D721Med (cell line): ENCODE measurements at places on chromosomes 5 and 9.

DNA sequence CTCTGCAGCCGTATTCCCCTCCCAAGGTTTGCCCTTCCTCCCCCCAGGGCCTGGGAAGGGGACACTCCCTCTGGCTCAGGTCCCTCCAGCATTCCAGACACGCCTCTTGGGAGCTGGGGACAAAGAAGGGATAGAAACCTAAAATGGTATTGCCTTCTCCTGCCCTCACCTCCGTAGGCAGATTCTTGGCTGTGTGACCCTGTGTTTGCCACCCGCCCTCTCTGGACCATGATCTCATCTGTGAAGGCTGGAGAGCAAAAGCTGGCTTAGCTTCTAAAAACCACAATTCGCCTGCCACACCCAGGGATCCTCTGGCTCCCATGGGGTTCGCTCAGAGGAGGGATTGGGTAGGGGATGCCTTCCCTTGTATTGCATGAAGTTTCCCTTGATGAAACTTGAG is 7.7 kb downstream of the AQP3 start:
- DNase-seq = no peak

DNA sequence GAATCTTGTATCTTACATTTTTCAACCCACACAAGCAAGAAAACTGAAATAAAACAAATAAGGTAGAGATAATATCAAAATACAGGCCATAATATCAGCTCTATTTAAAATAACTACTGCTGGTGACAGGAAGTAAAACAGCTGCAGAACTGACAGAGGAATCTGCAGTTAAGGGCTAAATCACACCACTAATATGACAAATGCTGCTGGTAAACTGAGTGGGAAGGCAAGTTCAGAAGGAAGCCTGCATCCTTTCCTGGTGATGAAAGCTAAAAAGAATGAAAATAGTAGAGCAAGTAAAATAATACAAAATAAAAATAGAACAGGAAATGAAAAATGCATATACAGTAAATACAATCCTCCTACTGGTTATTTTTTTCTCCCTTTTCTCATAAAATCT is 1293.7 kb upstream of the C9orf72 start:
- no peak for DNase-seq

GRCh38 chr5:16744164-16744880 is 127.5 kb upstream of the RETREG1 start:
- DNase-seq = no peak

- DNase-seq = no peak
These were observed 83.5 kb downstream of the SLC1A1 start for GRCh38 chr9:4573634-4574389.

DNA sequence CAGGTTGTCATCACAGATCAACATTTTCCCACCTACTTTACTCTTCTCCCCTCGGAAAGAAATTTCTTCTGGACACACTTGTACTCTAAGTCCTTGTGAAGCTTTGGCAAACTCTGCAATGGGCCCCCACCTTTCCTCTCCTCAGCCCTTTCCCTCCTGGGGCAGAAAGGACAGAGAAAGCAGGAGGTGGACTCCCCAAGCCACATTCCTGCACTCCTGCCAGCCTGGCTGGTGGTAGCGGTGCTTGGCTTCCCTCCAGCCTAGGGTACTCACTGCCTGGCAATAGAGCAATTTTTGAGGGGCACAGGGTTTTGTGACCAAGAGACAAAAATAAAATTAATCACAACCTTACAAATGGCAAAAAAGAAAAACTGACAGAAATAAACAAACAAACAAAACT is 451.4 kb downstream of the ZSWIM6 start:
- DNase-seq = no peak

GRCh38 chr5:172123269-172123692 is 64.7 kb downstream of the STK10 start:
- no peak for DNase-seq

DNA sequence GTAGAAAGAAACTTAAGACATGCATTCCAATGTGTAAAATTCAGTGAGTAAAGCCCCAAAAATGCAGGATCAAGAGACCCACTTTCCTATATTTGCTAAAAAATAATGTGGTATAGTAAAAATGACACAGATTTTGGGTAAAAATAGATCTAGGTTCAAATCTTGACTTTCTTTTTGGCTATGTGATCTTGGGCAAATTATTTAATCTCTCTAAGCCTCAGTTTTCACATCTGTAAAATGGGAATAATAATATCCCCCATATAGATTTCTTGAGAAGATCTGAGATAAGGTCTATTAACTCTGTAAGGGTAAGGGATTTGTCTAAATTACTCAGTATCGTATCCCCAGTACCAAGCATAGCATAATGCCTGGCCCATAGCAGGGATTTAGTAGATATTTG is 172.3 kb downstream of the CARTPT start:
- DNase-seq = no peak

- DNase-seq = no peak
These were observed 85.5 kb downstream of the TEK start for GRCh38 chr9:27194401-27195091.

GRCh38 chr9:89955626-89956025 is 350.8 kb downstream of the GADD45G start:
- DNase-seq = no peak

GRCh38 chr5:54421976-54422375 is 33.5 kb upstream of the HSPB3 start:
- no peak for DNase-seq

- DNase-seq = no peak
These were observed 77.8 kb upstream of the TARS1 start for GRCh38 chr5:33362915-33363314.

DNA sequence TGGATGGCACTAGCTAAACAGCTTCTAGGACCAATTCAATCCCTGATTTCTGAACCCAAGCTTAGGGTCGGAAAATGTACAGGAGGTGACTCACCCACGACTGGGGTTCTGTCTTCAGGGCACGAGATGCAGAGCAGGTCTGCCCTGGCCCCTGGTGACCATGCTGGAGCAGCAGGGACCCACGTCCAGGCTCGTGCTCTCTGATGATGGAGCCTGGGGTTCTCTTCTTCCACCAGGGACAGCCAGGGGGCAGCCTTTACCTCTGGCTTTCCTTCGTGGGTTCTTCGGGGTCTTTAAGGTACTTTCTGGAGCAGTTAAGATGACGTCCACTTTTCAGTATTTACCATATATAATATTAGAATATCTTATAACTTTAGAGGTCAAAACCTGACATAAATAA is 2.1 kb downstream of the CFAP77 start:
- no peak for DNase-seq

DNA sequence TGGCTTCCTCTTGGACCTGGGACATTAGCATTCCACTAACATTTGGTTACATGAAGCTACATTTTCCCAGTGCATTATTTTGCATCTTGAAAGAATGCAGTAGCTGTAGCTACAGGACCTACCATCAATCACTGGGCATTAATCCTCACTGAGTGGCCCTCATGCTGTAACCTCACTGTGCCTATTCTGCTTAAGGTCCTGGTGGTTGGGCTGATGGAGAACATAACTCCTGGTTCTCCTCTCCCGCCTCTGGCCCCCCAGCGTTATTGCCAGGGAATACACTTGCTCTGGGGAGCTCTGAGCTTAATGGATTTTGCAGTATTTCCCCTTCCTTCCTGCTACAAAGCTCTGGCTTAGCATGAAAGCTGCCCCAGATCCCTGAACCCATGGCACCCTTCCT is 111.5 kb upstream of the EQTN start:
- DNase-seq = no peak

GRCh38 chr9:134568811-134569210 is 72.8 kb upstream of the COL5A1 start:
- DNase-seq = no peak

- DNase-seq = no peak
These were observed 20.9 kb downstream of the CSF2 start for GRCh38 chr5:132094393-132095076.

DNA sequence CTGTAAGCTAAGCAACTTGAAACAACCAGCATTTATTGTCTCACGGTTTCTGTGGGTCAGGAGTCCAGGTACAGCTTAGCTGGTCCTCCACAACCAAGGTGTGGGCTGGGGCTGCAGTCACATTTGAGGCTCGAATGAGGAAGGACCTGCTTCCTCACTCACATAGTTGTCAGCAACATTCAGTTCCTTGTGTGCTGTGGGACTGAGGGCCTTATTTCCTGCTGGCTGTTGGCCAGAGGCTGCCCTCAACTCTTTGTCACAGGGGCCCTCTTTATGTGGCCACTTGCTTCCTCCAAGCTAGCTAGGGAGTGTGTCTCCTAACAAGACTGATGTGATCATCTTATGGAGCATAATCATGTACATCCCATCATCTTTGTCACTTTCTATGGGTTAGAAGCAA is 29.2 kb upstream of the SEMA4D start:
- no peak for DNase-seq

DNA sequence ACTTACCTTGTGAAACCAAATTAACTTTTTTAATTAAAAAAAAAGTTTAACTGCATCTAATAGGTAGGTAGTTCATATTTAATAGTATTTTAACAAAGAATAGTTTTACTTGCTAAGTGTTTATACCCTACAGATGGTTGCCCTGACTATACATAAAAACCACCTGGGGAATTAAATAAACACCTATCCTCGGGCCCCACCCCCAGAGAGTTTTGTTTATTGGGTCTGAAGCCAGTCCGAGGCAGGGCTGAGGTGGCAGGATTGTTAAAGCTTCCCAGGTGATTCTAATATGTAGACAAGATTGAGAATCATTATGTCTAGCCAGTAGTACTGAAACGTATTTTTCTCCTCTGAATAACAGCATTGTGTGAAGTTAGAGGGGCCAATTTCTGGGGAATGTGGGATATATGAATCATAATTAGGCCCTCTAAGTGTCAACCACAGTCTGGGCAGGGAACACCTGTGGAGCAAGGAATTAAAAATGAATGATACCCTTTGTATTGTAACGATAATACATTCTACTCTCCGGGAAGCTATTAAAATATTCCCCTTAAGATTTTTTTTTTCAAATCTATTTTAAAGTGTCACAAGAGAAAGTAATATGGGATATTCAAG is 5.6 kb upstream of the PAM start:
- no peak for DNase-seq

DNA sequence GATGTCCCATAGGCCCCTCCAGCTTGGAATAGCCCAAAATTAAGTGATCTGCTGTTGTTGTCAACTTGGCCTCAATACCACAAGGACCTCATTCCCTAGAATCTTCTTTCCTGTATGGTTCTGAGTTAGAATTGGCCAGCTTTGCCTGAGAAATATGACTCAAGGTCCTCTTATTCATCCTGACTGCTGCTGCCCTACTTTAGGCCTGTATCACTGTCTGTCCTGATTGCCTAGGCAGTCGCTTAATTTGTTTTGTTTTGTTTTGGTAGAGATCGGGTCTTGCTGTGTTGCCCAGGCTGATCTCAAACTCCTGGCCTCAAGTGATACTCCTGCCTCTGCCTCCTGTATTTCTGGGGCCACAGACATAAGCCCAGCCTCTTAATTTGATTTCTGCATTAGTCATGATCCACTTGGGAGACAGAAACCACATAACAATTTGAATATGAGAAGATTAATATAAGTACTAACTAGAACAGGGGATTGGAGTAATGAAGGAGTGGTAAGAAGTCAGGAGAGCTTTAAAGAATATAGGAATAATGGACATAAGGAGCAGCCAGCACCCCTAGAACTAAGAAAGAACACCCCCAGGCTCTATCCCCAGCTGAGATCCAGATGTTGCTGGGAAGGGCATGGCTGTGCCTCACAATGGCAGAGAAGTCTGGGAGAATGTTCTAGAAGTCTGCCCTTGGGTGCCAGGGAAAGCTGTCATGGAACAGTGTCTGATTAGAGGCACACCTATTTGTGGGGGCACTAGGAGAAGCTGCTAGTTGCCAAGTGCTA is 4.6 kb downstream of the TEX53 start:
- DNase-seq = no peak

DNA sequence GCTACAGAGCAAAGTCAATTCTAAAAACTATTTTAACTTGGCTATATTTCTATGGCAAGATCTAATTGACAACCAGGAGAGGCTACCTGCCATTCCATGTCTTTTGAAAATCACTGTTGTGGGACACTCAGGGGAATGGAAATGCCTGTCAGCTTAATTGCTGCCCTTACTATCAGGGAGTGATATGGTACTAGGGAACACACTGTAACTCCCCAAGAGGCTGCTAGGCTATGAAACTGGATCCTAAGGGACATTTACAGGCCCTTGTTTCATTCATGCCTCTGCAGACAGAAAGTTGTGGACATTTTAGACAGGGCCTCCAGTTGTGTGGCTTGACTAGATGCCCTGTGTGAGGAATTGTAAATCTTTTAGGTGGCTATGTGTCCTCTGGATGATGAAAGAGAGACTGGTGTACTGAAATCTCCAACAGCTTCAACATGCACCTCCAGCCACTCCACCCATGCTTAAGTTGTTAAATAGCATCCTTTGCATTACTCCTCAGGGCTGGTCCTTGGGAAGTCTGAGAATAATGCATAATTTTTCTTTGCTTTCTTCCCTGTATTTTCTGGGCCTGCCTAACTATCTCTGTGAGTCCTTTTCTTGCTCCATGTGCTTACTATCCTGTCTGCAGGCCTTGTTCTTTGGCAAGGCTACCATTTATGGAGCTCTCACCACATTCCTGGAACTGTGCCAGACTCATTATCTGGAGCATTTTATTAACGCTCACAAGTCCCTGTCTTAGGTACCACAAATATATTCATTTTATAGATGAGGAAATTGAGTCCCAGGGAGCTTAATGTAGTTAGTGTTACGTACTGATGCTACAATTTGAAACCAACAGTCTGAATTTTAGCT is 3.2 kb downstream of the MROH2B start:
- DNase-seq = no peak

DNA sequence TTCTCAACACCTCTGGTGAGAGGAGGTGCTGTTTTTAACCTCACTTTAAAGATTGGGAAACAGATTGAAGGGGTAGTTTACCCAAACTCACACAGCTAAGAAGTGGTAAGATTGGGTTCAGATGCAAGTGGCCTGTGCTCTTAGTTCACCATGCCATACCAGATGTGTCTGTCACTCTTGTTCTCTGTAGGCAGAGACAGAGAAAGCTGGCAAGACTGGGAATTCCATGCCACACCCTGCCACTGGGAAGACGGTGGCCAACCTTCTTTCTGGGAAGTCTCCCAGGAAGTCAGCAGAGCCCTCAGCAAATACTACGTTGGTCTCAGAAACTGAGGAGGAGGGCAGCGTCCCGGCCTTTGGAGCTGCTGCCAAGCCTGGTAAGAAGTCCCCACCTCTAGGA is 11.0 kb downstream of the TCOF1 start:
- DNase-seq = no peak
